ENCODE measurements at places on chromosomes 13 and 19. TPM values are rescaled to one million over a fixed set of nuclear protein-coding genes. Genes with fewer than 3 reads are reported as not detected.
A peak's percentile ranks its signal among the peaks of the same experiment; 100 is the strongest.

The FREM2 gene
- total RNA-seq: not detected

The DNAJC15 gene
- 9.2 TPM for total RNA-seq

DNA sequence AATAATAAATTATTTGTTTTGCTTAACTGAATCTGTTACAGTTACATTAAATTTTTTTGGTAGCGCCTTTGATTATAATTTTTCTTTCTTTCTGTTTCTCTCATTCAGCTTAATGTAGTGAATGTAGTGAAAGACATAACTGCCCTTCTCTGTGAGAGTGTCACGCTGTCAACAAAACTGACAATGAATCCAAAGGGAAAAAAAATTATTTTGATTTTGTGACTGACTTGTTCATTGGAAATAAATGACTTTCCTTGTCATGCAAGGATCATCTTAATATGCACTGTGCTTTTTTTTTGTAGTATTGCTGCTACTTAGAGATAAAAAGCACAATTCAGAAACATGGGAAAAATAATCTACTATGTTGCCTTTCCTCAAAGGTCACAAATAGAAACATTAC, 1196.4 kb downstream of the PCDH17 start:
- H3K27ac ChIP-seq: no peak overlapping the region
- H3K36me3 ChIP-seq: no peaks in the 10 kb centered on the region
- H3K4me3 ChIP-seq: no peak overlapping the region
- no peaks in the 10 kb centered on the region for H3K4me1 ChIP-seq
- DNase-seq: no peak

DNA sequence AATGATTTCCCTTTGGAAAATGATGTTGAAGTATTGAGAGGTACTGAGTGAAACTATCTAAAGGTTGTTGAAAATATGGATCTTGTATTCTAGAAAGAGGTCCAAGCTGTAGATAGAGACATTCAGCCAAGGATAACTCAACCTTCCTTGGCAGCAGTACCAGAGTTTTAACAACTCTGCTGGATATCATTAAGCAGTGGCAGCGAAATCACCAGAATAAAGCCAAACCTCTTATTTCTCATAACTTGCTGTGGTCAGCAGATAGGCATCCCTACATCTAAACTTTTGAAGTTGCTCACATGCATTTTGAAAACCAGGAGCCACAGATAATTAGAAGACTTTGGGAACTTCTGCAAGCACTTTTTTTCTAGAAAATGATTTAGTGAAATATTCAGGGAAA, 559.8 kb downstream of the IRS2 start:
- no peaks in the 10 kb centered on the region for H3K36me3 ChIP-seq
- H3K4me1 ChIP-seq: no peaks in the 10 kb centered on the region
- H3K4me3 ChIP-seq: no peak overlapping the region
- H3K27me3 ChIP-seq: no peaks in the 10 kb centered on the region
- DNase-seq: peak; percentile 25
- H3K27ac ChIP-seq: no peak overlapping the region

Measured in GM23248 (cell line).